Stimulated activated CD8-positive, alpha-beta memory T cell treated with anti-CD3 and anti-CD28 coated beads, Interleukin-7, amount 100 ng/mL, for 1 hour (primary cell): ENCODE measurements at places on chromosomes 12 and 14.

DNA sequence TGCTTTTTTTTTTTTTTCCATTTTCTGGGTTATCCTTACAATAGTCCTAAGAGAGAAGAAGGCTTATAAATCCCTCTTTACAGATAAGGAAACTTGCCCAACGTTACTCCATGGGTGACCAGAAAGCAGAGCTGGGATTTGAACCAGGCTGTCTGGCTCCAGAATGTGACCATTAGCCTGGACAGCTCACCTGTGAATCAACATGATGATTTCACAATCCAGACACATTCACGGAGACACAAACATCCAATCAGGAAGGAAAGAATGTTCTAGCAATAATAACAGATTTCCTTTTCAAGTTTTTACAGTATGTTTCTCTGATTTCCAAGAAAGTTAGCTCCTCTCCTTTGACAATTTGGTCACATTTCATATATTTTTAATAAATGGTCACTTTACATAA, 118.3 kb downstream of the GALC start:
- DNase-seq: no peak

DNA sequence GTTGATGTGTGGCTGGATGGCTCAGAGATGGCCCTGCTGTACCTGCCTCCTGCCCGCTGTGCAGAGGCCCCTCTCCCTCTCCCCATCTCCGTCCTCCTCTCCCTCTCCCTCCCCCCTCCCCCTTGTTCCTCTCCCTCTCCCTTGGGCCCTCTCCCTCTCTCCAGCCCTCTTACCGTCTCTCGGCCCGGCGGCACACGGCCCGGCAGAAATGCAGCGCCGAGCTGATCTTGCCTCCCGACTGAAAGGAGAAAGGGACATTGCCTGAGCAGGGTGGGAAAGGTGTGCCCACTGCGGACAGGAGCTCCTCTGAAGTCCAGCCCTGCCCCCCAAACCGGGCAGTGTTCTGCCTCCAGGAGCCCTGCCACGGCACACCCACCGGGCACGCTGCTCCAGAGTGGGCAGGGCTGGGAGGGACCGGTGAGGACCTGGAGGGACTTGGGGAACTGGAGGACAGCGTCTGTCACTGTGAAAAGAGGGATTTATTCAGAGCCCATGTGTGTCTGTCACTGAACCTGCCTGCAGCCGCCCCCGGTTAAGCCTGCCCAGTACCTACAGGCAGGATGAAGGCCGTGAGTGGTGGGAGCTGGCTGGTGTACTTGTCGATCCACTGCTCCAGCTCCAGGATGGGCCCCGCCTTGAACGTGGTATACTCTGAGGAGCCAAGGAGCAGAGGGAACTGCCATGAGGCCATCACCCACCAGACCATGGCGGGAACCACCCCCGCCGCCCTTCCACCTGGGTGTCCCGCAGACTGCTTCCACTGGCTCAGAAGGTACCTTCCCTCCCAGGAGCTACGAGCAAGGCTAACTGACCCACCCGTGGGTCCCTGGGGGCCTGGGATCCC, 12.2 kb downstream of the MMAB start:
- DNase-seq: no peak

DNA sequence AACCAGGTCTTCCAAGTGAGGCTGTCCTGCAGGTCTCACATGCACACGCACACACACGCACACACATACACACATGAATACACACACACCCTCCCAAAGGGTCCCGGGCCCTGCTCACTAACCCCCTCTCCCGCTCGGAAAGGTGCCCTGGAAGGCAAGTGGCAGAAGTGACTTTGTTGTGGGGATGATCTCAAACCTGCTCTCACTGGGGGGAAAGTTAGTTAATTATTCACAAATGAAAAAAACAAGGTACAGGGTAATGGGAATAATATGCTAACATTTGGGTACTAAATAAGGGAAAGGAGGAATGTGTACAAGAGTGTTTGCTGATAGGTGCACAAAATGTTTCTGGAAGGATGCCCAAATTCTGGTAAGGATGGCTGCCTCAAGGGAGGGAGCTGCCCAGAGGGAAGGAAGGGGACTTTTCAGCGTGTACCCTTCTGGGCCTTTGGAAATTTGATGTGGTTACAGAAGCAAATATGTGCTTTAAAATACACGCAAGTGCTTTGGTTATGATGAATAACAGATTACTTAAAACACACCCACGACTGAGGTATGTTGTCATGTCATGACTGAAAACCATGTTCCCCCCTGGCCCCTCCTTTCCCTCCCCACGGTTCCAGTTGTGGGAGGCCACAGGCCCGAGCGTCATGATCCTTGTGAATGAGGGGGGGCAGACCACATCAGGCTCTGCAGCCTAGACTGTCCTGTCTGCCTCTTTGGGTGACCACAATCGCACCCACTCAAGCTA, 43.3 kb upstream of the PLEKHG6 start:
- DNase-seq: no peak

- DNase-seq: no peak
These were observed 46.9 kb downstream of the BEGAIN start for GRCh38 chr14:100540141-100540925.

DNA sequence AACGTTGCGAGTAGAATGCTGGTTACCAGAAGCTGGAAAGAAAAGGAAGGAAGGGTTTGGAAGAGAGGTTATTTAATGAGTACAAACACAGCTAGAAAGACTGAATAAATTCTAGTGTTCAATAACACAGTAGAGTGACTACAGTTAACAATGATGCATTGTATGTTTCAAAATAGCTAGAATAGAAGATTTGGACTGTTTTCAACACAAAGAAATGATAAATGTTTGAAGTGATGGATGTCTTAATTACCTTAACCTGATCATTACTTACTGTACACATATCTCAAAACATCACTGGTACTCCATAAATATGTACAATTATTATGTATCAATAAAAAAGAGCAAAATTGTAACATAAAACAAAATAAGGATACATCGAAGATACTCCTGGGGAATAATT, 1221.8 kb upstream of the SEL1L start:
- DNase-seq: no peak

DNA sequence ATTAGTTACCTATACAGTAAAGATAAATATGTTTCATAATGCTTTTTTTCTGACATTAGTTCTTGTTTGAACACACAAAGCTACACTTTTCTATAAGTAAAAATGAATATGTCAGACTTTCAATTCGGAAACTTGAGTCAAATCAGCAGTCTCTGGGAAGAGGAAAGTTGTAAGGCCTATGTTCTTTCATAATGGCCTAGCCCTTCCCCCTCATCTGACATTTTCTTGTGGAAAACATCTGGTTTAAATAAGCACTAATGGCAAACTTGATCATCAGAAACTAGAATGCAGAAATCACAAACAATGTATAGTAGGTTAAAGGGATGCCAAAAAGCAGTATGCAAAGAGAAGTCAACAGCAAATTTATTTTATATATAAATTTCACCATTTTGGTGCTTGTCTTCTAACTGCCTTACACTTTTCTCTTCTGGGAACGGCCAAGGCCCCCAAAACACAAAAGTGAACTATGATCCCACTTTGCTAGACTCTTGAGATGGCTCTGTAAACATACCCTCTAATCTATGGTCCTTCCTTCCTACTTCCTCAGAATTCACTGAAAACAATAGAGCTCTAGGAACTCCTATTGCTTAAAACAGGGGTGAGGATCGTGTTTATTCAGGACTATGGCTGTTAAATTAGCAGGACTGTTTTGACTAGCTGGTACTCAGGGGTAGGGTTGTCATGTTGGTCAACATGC, 444.1 kb downstream of the RAD51B start:
- no peak for DNase-seq

GRCh38 chr12:24997970-24998582, 49.2 kb upstream of the BCAT1 start:
- DNase-seq: no peak

DNA sequence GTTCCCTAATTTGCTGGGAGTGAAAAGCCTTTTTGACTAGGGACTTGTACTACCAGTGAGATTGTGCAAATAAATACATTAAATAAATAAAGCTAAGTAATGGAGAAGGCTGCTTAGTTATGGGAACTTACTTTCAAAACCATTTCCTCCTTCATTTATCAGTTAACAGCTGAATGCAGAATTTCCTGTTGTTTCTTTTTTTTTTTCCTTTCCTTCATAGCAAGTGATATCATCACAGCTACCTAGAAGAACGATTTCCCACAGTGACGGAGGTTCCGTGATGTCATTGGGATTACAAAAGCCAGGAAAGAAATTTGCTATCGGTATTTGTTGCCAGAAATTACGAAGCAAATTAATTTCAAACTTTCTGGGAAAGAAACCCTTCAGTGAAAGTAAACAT, 42.1 kb upstream of the SOCS2 start:
- no peak for DNase-seq

GRCh38 chr14:70020352-70021170, 141.3 kb downstream of the SMOC1 start:
- no peak for DNase-seq

GRCh38 chr14:36518586-36519430, 1.2 kb downstream of the NKX2-1 start:
- no peak for DNase-seq

DNA sequence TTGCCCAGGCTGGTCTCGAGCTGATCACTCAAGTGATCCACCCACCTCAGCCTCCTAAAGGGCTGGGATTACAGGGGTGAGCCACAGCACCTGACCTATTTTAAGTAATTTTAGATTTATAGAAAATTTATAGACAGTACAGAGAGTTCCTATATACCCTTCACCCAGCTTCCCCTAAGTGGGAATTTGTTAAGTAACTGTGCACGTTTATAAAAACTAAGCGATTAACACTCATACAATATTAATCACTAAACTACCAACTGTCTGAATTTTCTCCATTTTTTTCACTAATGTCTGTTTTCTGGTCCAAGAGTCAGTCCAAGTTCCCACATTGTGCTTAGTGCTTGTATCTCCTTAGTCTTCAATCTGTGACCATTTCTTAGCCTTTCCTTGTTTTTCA, 5.5 kb downstream of the IL31 start:
- DNase-seq: no peak

DNA sequence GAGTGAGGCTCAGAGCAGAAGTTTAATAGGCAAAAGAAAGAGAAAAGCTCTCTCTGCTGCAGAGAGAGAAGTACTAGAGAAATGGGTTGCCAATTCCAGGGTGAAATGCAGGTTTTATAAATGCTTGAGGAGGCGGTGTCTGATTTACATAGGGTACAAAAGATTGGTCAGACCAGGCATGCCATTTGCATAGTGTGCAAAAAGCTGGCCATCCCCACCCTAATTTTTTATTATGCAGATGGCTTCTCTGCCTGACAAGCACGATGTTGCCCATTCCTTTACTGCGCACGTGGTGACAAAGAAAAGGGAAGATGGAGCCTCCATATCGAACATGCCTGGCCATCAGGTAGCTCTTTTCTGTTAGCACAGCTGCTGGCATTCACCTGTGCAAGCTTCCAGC, 209.3 kb upstream of the PPFIA2 start:
- no peak for DNase-seq

GRCh38 chr14:30114051-30114450, 186.4 kb upstream of the PRKD1 start:
- DNase-seq: no peak

DNA sequence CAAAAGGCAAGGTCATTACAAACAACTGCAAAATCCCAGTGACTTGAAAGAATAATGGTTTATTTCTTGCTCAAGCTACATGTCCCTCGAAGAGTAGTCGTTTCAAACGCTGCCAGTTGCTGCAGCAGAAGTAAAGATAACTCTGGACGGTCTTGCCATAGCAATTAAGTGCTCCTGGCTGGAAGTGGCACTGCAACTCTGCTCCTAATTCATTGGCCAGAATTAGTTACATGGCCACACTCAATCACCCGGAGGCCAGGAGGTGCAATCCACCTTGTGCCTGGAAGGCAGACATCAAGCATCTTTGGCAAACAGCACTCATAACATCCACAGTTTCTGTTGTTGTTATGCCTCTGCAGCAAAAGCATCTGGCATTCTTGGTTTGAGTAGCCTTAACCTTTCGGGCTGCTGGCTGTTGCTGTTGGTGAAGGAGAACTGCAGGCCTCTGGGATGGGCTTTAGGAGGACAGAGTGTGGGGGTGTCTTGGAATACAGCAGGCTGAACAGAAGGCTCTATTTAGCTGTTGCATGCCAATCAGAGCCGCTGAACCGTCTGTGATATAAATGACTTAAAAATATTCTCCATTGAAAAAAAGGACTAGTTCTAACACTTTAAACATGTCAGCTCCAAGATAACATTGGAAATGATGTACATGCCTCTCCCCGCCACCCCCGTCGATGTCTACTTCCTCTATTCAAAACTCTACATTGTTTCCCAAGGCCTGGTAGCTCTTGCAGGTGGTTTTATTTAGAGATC, 123.5 kb upstream of the DYRK2 start:
- DNase-seq: no peak

- DNase-seq: no peak
These were observed 164.6 kb downstream of the TMEM117 start for GRCh38 chr12:44000309-44000952.

DNA sequence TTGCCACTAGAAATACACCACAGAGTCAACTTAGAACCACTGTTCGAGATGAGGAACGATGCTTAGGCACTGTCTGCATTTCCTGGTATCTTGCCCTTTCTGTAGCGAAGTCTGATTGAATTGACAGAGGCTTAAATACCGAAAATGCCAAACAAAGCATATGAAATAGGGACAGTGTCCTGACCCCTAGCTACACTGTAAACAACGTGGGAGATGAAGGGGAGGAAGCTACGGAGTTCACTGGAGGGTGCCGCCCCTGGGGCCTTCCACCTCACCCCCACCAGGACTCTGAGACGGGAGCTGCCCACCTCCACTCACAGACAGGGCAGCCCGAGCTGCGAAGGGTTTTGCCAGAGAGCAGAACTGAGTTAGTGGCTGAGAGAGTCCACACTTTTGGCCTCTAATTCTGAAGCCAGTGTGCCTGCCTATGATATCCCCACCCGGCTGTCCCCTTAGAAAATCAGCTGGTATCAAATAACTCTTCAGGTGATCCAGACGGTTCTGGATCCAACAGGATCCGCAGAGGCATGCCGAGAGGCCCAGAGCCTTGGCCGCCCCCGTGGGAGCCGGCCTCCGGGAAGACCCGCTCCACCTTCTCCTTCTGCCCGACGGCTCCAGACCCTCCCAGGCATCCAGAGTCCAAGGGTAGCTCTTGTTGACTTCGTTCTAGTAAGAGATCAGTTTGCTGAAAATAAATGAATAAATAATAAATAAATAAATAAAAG, 230.7 kb upstream of the DIO3 start:
- no peak for DNase-seq

- DNase-seq: no peak
These were observed 2.1 kb upstream of the SERPINA1 start for GRCh38 chr14:94390372-94391086.

GRCh38 chr12:49462083-49462744, 76.6 kb upstream of the KCNH3 start:
- no peak for DNase-seq
